ENCODE measurements at places on chromosomes 12 and 14.

GRCh38 chr14:49972823-49973222 lies 79.9 kb downstream of the ARF6 start:
- DNase-seq = peak; percentile 73

DNA sequence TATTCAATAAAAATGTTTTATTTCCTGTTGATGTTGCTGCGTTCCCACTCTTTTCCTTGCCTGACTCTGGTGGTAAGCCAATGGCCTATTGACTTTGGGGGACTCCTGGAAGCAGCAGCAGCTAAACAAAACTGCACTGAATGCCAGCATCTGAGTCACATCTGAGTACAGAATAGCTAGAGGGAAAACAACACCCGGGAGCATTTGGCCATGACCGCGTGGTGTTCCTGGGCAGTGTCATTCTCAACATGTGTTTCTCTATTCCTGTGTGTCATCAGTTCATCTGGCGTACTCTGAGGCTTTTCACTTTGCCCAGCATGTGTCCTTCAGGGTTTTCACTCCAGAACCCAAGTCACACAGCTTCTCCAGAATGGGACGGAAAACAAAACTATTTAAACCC lies 238.8 kb downstream of the PAWR start:
- DNase-seq = no peak

GRCh38 chr12:21169878-21170472 lies 39.0 kb downstream of the SLCO1B1 start:
- DNase-seq = peak; percentile 65

DNA sequence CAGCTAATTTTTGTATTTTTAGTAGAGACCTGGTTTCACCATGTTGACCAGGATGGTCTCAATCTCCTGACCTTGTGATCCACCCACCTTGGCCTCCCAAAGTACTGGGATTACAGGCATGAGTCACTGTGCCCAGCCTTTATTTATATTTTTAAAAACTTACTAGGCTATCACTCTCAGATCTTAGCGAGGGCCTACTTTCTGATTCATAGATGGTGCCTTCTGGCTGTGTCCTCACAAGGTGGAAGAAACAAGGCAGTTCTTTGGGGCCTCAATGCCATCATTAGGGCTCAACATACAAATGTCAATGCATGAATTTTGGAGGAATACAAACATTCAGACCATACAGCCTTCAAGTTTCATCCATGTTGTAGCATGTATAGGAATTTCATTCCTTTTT lies 2.4 kb upstream of the DGLUCY start:
- no peak for DNase-seq

DNA sequence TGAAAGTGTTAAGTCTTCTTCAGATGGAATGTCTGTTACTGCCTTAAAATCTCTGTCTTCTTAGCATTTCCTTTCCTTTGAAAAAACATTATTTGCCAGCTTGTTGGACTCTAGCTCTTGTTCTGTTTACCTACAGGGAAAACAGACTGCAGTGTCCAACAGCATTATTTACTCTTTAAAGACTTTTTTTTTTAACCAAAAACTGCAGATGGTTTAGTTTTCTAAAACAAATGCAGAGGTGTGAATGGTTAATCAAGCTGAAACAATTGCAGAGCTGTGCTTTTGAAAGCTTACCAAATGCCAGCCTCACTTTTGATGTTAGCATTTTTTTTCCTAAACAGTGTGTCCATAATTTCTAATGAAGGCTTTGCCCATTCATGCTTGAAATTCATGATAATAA lies 323.3 kb downstream of the TMEM117 start:
- no peak for DNase-seq

DNA sequence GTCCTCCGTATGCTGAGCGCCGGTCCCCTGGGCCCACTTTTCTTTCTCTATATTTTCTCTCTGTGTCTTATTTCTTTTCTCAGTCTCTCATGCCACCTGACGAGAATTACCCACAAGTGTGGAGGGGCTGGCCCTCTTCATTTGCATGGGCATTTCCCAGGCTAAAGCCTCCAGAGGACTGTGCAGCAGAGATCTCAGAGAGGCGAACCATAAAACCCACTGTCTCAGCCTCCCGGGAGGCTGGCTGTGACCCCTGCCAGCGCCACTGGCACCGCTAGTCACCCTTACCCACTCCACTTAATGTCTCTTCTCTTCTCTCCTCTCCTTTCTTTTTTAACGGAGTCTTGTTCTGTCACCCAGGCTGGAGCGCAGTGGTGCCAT lies 7.1 kb upstream of the SERPINA9 start:
- DNase-seq = no peak

- DNase-seq = no peak
Observed at GRCh38 chr14:60563113-60563512, 54.2 kb downstream of the SIX6 start.

- no peak for DNase-seq
Observed at GRCh38 chr12:15092826-15093225, 120.0 kb downstream of the PDE6H start.

DNA sequence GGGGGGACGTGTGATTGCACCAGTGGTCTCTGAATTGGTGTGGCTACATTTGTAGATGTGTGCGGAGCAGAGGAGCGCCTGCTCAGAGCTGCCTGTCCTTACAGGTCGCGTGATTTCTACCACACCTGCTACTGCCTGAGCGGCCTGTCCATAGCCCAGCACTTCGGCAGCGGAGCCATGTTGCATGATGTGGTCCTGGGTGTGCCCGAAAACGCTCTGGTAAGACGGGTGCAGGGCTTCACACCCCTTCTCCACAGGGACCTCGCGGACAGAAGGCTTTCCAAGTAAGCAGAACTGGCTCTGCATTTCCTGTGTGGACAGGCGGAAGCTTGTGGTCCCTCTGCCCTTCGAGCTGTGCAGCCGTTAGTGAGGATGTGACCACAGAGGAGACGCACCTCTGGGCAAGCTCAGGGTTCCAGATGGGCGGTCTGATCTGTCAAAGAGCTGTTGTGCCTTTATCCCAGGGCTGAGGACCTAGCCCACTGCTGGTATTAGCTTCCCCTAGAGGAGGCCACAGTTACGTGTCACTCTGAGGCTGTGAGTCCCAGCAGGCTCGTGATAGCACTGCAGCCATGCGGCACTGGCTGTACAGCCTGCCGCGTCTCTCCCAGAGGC lies 47.7 kb downstream of the MAX start:
- no peak for DNase-seq

GRCh38 chr12:104213952-104214351 lies 1.6 kb upstream of the TXNRD1 start:
- DNase-seq = no peak

DNA sequence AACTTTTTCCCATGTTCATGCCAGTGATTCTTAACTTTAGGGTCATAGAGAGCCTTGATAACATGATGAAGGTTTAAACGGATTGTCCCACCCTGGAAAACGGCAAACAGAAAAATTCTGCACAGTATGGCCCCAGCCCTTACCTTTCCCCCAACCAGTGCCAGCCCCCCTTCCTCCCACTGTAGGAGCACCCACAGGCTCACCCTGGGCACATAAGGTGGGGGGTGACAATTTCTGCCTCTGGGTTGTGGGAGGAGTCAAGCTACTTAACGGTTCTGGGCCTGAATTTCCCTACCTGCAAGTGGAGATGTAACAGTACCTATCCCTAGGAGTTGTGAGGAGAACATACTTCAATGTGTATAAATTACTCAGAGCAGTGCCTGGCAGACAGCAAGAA lies 18.0 kb downstream of the XRCC3 start:
- no peak for DNase-seq

DNA sequence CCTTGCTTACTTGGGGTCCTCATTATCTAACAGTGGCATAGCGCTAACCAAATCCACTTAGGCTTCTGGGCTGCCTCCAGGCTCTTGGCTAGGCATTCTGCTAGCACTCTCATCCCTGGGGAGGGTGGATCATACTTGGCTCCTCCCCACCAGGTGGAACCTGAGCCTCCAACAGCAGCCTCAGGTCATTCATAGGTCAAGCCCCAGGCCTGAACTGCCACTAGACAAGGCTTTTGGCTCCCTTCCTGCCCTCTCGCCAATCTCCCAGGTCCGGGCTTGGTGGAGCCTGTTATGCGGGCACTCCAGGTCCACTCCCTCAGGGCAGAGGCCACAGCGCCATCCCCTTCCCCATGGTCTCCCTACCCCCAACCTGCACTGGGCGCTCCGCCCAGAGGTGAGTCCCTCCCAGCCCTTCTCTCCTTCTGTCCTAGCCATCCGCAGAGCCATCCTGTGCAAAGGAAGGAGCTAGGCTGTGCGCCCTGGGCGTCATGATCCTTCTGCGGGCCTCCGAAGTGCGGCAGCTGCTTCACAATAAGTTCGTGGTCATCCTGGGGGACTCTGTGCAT lies 154.9 kb upstream of the AMIGO2 start:
- DNase-seq = no peak
